ENCODE measurements at places on chromosomes 6 and 20.

DNA sequence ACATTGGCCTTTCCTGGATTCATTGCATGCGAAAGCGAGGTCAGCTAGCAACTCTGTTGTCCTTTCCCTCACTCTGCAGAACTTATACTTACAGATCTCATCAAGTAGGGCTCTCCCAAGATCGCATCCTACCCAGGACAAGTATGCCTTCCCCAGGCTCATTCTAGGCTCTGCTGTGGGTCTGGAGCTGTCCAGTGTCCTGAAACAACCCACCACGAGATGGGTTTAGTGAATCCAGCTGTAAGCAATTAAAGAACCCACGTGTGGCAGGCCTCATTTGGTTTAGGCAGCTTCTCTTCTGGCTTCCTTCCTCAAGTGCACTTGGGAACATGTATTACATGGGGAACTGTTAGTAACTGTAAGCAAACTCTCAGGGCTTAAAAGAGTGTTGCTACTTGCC lies 406.5 kb upstream of the CHD6 start:
- DNase-seq, result no peak

GRCh38 chr20:45893831-45894230 lies 2.7 kb downstream of the CTSA start:
- DNase-seq, result no peak

DNA sequence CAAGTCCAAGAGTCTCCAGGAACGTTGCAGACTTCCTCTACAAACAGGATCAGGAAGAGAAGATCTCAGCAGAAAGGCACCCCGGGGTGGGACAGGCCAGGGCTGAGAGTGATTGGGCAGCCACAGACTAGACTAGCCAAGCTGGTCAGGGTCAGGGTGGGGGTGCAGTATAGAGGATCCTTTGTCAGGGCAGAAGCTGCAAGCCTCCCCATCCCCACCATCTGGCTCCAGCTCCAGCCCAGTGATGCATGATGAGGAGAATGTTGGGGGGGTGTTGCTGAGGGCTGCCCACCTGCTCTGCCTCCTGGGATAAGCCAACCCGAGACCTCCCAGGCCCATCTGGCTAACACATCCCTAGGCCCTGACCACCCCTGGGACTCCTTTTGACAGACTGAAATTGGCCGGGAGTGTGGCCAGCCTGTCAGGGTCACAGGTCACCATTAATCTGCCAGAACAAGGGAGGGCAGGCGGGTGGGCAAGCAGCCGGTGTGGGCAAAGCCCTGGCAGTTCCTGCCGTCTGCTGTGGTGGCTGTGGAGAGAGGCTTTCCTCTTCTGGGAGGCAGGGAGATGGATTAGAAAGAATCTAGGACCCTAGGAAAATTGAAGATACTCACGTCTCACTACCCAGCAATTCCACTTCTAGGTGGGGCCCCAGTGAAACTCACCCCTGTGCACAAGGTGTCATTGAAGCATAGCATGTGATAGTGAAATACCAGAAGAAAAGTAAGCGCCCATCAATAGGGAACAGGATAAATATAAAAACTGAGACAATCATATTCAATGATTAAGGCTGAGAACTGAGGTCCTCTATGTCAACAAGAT lies 22.1 kb upstream of the SNTA1 start:
- no peak for DNase-seq

- no peak for DNase-seq
These were observed 588.4 kb upstream of the BTBD3 start for GRCh38 chr20:11329271-11329670.

GRCh38 chr6:170031684-170032121 lies 259.2 kb downstream of the DLL1 start:
- no peak for DNase-seq

DNA sequence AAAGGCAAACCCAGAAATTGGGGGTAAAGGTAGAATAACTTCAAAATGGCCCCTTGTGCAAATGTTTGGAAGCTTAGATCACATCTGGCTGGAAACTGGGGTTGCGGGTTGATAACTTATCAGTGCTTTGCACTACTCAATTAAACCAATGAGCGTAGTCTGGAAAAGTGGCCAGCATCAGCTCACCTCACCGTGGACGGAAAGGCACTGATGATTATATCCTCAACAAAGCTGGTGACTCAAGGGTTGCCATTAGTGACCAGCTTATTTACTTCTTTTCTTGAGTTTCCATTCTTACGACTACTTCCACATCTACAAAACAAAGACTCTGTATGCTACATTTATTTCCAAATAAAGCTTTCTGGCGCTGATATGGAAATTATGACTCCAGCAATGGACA lies 198.5 kb upstream of the HEY2 start:
- no peak for DNase-seq

DNA sequence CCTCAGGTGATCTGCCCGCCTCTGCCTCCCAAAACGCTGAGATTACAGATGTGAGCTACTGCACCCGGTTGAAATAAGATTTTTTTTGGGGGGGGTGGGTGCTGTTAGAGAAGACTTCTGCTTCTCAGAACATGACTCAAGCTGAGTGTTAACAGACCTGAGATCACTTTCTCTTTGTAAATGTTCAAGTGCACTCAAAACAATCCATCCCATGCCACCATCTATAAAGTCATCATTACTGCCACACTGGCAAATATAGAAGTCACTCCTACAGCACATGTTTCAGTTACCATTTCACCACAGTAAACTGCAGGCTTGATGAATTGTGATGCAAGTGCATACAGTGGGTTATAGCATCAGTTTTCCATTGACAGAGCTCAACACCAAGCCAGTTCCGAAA lies 9.0 kb downstream of the VPS16 start:
- DNase-seq, result no peak

- DNase-seq, result no peak
These were observed 270.1 kb downstream of the TFAP2A start for GRCh38 chr6:10144772-10145171.

DNA sequence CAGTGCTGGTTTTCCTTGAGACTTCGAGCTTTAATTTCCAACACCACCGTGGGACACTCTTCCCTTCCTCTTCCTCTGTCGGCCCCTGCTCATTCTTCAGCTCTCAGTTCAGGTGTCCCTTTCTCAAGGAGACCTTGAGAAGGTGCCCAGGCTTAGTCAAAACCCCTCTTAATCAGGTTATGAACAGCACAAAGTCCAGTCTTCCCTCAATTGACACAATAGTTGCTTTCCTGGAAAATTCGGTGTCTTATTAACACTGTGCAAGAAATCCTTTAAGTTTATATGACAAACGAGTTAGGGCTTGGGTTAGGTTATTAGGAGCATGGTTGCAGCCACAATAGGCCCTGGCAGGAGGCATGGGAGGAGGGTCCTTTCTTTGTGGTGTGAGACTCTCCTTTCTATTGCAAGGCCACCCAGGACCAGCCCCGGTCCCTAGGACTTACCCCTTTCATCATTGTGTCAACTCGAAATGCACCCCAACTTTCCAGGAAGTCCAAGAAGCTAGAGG lies 1.5 kb upstream of the NSFL1C start:
- DNase-seq, result no peak

DNA sequence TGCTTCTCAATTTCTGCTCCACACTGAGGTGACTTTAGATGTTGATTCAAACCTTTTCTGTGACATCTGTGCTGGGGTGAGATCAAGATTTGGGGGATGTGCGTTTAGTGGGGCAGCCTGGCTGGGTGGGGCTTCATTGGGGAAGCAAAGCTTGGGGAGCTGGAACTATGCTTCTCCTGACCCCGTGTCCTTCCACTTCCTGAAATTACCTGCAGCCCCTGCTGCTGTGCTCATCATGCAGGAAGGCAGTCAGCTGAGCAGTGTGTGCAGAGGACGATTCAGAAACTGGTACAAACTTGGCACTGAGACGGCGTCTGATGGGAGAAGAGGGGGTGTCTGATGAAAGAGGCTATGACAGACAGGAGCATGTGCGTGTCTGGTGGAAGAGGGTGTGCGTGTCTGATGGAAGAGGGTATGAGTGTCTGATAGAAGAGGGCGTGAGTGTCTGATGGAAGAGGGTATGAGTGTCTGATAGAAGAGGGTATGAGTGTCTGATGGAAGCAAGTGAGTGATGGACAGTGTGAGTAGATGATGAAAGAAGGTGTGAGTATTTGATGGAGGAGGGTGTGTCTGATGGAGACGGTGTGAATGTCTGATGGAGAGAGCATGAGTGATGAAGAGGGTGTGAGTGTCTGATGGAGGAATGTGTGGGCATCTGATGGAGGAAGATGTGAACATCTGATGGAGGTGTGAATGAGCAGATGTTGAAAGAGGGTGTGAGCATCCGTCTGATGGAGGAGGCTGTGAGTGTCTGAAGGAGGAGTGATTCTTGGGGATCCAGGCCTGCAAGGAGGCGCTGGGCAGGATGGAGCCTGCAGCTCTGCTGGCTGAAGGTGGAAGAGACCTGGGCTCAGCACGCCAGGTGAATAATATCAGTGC lies 103.4 kb downstream of the SYCP2 start:
- DNase-seq, result no peak

DNA sequence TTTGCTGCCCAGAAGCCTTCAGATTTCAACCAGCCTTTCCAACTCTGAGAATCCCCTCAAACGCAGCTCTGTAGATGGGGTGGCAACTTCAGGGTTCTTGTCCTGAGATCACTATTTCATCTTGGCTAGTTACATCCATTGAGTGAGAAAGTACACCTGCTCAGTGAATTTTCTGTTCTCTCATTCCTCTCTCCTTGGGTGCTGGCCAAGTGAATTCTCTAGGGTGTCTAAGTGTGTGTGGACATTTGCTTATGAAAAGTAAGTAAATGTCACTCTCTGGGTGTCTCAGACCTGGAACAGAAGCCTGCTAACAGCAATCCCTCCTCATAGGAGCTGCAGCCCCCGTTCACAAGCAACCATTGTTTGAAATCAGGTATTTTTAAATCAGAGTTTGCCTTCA lies 3.8 kb downstream of the RIN2 start:
- no peak for DNase-seq

GRCh38 chr6:43009124-43009523 lies 4.6 kb downstream of the MEA1 start:
- no peak for DNase-seq
